ENCODE measurements at places on chromosomes 12 and 14.

- DNase-seq, result no peak
Observed at GRCh38 chr12:19546027-19546426, 106.7 kb downstream of the AEBP2 start.

- no peak for DNase-seq
Observed at GRCh38 chr14:89331398-89331797, 85.6 kb downstream of the FOXN3 start.

DNA sequence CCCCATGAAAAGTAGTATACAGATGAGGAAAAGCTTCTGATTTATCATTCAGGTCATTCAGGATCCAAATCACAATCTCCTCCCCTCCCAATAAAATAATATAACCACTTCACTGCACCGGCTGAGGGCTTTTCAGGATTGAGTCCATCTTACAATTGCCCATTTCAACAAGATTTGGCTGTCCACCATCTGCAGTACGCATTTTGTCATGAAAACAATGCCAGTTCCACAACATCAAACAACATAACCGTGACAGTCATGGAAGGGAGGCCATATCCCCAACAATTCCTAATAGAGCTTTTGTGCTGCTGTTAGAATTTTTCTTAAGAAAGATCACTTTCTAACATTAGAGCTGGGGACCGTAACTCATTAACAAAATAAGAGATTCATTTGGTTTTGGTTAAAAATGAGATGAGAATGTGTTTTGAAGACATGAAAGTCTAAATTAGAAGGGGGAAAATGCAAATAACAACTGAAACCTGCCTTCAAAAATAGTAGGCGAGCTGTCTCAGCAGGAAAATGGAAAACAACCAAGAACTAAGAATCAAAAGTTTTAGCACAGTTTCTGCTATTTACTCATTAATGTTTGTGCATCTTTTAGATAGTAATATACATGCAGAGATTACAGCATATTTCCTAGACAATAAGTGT, 38.3 kb upstream of the TMTC2 start:
- DNase-seq, result no peak

DNA sequence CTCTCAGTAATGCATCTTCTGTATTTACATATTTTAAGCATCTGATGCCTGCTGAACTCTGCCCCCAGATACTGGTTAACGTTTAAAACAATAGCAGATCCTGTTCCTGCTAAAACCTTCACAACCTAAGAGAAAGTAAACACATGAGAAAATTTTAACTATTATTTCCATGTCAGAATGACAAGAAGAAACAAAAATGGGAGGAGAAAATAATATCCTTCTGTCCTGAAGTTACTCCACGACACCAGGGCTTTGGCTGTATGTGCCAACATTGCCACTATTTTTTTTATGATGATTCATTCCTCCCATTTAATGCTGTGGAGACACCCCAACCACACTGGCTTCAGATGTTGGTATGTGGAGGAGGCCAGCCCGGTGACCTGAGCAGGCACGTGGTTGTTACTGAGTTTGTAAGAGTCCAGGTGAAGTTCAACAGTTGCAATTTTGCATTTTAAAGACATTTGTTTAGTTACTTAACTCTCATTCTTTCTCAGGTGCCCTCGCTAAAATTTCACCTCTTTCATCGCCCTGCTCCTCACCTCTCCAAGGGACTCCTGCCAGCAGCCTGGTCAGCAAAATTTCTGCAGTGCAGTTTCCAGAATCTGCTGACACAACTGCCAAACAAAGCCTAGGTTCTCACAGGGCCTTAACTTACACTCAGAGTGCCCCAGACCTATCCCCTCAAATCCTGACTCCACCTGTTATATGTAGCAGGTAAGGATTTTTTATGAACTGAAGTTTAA, 65.5 kb upstream of the SLCO1C1 start:
- peak; percentile 61 for DNase-seq

GRCh38 chr12:56520506-56520905, 1.1 kb upstream of the RBMS2 start:
- DNase-seq, result no peak

- no peak for DNase-seq
Observed at GRCh38 chr12:93848523-93849101, 171.4 kb downstream of the CRADD start.
